ENCODE measurements at places on chromosomes 5 and 9.

GRCh38 chr9:71210326-71210725, 88.9 kb upstream of the TRPM3 start:
- no peak for DNase-seq

DNA sequence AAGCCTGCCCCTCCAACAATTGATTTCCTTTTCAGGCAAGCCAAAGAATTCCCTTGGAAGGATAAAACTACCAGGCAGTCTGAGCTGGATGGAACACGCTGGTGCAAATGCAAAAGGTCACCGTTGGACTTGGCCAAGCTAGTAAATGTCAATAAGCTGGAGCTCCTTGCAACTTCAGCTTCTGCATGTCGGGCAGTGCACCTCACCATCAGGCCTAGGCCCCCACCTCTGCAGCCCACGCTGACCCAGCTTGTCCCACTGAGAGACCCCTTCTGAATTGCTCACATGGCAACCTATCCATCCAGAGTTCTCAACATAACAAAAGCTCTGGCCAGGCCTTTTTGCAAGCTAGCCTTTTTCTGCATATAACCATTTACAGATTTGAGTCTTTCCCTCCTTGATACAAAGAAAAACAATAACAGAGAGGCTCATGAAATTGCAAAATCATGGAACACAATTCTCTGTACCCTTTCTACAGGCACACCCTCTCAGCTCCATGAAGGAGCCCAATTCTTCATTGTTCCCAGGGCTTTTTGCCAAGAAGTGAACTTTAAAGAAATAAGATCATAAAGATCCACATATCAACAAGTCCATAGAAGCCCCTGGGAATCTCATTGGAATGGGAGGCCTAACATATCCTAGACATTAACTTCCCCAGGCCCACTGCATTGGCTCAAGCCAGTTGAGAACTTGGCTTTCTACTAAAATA, 123.9 kb upstream of the SLIT3 start:
- no peak for DNase-seq

GRCh38 chr5:135738564-135738875, 95.9 kb upstream of the SLC25A48 start:
- DNase-seq, result no peak

DNA sequence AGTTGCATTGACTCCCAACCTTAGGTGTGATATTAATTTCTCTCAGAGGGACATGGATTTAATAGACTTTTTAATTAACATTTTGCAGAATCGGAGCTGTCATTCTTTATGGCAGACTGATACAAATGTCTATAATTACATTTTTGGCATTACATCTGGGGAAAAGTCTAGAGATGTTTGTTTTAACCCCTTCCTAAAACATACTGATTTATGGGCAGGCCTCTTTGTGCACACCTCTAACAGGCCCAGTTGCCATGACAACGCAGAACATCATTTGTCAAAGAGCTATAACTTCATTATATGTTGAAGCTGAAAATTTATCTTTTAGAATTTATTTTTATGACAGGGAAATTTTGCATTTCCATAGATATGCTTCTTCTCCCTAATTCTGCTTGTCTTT, 158.5 kb downstream of the NTRK2 start:
- DNase-seq, result no peak

DNA sequence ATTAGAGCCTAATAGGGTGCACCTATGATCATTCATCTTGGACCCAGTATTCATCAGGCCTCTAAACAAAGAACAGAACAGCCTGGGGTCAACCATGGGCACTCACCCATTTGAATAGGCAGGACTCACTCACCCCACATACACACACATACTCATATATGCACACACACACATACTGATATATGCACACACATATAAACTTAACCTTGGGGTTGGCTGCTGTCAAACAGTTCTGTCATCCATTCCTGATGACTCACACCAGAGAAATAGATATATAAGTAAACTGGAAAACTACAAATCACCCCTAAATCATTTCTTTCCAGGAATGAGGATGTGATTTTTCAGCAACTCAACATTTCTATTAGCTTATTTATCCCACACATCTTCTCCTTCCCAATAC, 51.3 kb downstream of the ARL15 start:
- no peak for DNase-seq

- DNase-seq, result no peak
These were observed 17.0 kb upstream of the MVB12B start for GRCh38 chr9:126309427-126310189.

- no peak for DNase-seq
These were observed 4.9 kb upstream of the HRH2 start for GRCh38 chr5:175652741-175653663.

DNA sequence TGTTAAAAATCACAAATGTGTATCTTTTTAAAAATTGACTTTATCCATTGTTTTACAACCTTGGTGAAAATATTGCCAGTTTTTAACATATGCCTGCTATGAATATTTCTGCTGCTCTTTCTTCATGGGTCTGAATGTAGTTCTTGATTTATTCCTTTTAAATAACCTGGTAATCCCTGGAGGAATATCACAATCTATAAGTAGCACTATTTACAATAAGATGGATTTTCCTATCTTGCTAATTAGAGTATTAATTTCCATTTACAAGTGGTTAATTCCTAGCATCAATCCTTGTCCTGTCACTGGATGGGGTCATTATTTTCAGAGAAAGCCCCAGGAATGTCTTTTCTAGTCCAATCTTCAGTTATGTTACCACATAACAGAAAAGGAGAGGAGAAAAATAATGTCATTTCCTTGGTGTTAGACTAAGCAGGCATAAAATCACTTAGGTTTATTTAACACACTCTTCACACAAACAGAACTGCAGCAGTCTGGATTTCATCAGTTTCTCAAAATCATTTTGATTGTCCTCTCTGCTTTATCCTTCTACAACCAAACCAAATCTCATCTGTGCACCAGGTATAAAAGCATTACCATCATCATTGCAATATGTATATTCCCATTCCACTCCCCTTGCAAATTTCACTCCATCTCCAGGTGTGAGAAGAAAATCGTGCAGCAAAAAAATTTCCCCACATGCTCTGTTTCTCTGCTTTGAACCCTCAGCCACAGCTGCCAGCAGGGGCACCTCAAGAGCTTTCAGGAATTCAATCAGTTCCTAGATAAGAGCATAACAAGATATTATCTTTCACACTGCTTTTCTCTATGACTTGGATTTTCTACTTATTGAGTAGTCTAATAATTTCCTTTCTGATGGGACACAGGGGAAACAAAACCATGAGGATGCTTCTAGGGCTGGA, 204.1 kb downstream of the SEC61B start:
- DNase-seq, result no peak

DNA sequence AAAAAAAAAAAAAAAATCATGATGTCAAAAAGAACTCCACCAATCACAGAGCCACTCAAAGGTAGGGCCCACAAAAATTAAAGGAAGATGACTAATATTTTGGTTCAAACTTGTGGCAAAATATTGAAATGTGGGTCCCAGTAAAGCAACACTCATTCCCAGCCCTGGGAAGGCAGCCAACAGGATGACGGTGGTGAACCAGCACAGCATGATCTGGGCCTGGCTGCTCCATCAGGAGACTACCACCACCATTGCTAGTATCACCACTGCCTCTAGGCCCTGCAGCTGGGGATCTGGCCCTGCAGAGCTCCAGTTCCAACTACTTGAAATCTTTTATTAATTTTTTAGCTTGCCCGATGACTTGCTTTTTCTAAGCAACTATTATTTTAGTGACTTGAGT, 206.8 kb upstream of the ITGA1 start:
- peak; percentile 13 for DNase-seq

DNA sequence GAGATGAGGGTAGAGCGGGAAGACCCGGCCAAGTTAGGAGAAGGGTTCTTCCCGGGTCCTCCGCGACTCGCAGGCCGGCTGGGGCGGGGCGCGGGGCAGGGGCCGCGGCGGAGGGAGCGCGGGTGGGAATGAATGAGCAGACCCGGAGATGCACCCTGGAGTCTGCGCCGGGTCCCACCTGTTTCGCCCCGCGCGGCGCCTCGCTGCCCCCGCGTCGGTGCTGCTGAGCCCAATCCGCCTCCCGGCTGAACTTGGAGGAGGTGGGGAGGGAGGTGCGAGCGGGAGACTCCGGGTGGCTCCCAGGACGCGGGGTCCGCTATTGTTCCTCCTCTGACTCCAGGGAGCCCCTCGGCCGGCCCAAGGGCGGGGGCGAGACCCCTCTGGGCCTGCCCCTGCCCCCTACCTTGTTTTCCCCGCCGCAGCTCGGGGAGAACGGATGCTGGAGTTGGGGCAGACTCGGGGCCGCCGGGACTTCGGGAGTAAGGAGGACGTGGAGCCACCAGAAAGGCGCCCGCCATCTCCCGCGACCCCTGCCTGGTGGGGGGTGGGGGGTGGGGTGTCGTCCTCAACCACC, 659 bp downstream of the RAI14 start:
- peak; percentile 22 for DNase-seq

DNA sequence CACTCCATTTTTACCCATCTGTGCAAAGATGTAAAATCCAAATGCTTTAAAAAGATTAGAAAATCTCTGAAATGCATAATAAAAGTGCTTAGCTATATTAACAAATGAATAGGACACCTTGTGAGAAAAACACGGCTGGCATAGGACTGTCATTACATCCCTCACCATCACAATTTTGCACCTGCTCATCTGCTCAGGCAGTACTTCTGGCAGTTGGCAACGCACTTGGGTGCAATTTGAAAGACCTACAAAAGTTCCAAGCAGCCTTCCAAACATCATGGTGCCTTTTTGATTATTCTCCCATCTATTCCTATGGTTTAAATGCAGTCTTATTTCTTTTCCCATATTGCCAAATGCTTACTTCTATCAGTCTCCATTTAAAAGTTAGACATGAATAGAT, 501.8 kb downstream of the ENC1 start:
- DNase-seq, result no peak

DNA sequence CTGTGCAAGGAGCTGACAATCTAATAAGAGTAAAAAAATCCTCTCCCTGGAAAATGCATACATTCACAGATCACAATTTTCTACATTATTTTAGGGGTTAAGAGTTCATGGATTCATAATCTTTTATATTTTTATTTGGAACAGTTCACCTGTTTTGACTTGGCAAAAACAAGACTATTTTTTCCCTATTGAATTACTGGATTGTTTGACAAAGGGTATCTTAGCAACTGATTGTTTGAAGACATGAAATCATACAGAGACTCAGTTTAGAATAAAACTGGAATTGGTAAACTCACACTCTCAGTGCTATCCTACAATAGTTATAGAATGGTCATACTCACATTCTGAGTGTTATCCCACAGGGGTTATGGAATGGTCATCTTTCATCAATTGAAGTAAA, 358.2 kb upstream of the PTGER4 start:
- no peak for DNase-seq

DNA sequence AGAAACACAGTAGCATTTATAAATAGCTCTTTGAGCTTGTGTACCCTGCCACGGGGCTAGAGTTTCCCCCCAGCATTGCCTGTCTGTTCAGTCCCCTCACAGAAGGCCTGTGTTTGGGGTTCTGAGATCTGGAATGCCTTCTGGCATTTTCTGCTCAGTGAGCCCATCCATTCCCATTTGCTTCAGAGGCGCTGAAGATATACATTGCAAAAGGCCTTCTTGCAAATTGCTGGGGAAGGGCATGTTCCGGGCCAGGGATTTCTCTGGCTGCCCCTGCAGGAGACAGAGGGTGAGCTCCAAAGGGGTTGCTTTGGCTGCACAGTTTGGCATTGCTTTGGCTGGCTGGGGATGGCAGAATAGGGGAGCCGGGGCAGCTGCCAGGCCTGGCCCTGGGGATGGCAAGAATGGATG, 308.4 kb downstream of the MSX2 start:
- DNase-seq, result no peak

DNA sequence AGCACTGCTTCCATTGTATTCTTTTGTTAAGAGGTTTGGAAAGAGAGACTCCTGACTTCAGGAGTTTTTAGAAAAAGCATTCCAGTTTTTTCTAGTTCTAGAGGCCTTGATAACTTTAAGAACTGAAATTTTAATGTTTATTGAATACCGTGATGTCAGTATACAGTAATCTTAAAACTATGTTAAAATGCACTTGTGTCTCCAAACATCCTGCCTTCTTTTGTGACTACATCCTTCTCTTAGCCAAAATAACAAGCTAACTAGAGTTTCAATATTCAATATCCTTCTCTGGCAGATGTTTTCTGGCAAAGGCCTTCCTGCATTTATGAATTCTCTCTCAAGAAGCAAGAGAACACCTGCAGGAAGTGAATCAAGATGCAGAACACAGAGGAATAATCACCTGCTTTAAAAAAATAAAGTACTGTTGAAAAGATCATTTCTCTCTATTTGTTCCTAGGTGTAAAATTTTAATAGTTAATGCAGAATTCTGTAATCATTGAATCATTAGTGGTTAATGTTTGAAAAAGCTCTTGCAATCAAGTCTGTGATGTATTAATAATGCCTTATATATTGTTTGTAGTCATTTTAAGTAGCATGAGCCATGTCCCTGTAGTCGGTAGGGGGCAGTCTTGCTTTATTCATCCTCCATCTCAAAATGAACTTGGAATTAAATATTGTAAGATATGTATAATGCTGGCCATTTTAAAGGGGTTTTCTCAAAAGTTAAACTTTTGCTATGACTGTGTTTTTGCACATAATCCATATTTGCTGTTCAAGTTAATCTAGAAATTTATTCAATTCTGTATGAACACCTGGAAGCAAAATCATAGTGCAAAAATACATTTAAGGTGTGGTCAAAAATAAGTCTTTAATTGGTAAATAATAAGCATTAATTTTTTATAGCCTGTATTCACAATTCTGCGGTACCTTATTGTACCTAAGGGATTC, 43.1 kb downstream of the NDFIP1 start:
- DNase-seq, result peak; percentile 80

DNA sequence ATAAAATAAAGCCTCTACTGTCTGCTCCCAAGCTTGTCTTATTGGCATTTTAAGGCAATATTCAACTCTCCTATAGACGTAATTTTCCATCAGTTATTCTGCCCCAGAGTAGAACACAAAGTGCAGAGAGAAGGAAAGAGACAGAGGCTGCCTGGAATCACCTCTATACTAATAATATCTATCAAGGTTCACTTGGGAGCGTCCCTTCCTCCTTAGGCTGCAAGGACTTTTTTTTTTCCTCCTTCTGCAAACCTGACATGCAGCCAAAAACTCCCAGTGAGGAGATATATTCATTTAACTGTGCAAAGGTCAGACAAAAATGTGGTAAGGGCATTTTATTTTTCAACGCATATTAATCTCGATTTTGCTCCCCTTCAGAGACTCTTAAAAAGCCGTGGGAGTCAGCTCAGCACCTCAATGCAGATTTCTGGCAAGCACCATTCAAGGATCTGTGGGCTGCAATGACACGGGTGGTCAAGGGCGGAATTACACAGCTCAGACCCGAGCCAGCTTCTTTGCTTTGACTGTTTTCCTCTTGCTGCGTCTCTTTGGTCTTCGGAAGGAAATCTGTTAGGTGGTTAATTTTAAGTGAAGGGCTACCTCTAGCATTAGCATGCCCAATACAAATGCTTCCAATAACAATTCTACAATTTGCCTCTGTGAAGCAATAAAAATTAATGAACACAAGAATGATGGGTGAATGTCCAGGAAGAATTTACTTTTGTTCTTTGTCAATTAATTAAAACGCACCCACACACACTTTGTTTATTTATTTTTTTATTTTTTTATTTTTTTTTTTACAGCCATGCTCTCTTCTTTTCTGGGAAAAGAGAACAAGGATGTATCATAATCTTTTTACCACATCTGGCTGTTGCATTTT, 587.7 kb upstream of the GRAMD2B start:
- peak; percentile 15 for DNase-seq

- DNase-seq, result no peak
These were observed 126.1 kb downstream of the STARD4 start for GRCh38 chr5:111385970-111386831.

Measured in heart right ventricle (tissue), 16 donors.